ENCODE measurements at places on chromosomes 12 and 14. TPM values are rescaled to one million over a fixed set of nuclear protein-coding genes. Genes with fewer than 3 reads are reported as not detected.

DNA sequence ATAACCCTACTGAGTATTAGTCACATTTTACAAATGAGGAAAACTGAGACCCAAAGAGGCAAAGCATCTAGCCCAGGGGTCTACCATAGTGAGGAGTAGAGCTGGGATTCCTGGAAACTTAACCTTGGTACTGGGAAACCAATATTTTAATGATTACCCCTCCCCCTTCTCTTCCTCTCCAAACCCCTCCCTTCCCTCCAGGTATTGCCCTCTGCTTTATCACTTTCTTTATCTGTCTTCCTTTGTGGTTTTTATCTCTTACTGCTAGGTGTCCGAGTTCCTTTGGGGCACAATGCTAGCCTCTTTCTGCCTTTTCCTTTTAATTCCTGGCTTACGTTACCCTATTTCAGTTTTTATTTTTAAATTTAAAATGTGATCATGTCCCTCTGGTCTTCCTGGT is 2.8 kb downstream of the GABARAPL1 start:
- DNase-seq: no peak

DNA sequence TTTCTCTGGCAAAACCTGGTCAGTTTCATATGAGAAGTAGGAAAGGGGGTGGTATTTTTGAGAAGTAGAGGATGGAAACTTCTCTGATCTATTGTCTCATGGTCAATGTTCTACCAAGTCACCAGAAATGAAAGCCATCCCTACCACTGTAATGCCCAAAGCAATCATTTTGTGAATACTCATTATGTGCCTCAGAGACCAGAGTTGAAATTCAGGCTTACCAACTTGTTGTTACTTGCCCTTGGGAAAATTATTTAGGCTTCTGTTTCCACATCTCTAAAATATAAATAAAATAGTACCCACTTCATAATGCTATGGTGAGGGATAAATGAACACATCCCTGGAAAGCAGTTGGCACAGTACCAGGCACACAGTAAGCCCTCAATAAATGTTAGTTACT is 723.7 kb upstream of the TBX3 start:
- no peak for DNase-seq

- no peak for DNase-seq
Observed at GRCh38 chr14:64721391-64721791, 17.2 kb downstream of the PLEKHG3 start.

DNA sequence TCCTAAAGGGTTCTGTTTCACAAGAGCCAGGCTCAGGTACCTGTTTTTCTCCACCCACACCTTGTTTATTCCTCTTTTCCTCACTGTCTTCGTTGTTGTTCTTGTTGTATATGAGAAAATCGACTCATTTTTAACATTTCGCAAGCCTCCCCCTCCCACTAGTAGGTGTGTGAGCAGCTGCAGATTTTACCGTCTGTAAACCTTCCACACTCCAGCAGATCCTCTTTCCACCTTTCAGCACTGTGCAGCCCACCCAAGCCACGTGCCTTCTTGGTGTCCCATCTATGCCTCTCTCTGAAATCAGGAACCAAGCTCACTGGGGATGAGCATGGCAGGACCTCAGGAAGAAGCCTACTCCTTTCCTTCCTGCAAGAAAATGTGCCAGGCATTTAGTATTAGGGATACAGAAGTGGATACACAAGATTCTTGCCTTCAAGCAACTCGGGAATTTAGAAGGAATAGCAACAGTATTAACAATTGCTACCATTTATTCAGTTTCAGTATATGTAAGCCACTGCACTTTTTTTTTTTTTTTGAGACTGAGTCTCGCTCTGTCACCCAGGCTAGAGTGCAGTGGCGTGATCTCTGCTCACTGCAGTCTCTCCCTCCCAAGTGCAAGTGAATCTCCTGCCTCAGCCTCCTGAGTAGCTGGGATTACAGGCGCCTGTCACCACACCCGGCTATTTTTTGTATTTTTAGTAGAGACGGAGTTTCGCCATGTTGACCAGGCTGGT is 113.6 kb downstream of the CHST11 start:
- no peak for DNase-seq

DNA sequence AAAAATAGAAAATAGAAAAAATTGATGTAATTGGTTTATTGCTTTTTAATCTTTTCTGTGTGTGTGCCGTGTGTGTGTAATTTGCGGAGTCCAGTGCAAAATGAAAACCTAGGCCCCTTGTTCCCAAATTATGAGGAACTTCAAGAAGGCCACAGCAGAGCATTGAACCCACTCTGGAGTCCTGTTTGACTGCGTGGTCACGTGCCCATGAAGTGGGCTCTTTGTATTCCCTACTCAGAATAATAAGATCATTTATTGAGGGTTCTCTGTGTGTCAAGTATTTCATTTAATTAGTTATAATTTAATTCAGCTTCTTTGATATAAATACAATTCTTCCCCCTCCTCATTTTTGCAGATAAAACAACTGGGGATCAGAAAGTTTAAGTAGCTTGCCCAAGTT is 12.3 kb upstream of the NINJ2 start:
- DNase-seq: no peak

Gene LIN7A
- 0.15 TPM for total RNA-seq

DNA sequence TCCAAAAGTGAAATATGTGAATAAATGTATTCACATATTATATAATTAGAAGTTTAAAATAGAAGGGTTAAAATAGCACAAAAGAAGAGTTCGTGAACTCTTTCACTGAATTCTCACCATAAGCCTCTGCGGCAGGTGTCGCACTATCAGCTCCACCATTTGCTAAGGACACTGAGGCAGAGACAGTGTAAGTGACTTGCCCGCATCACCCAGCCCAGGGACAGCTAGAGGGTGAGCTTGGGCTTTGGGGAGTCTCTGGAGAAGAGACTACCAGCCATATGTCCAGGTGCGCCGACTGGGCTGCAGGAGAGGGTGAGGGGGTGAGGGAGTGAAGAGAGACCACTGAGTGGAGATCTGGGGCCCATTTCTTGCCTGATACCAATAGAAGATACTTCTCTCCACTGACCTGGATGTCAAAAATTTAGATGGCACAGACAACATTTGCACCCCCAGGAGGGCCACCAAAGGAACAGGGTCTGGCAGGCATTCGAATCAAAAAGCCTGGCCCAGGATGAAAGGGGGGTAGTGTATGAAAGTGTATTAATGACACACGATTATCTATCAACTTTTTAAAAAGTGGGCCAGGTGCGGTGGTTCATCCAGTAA is 28.5 kb downstream of the FAIM2 start:
- no peak for DNase-seq

- no peak for DNase-seq
Observed at GRCh38 chr12:52132754-52133161, 53.3 kb downstream of the SMIM41 start.

- DNase-seq: no peak
Observed at GRCh38 chr12:78683031-78683430, 181.5 kb upstream of the SYT1 start.

GRCh38 chr12:53380794-53381730 is 1.1 kb downstream of the SP1 start:
- DNase-seq: no peak

DNA sequence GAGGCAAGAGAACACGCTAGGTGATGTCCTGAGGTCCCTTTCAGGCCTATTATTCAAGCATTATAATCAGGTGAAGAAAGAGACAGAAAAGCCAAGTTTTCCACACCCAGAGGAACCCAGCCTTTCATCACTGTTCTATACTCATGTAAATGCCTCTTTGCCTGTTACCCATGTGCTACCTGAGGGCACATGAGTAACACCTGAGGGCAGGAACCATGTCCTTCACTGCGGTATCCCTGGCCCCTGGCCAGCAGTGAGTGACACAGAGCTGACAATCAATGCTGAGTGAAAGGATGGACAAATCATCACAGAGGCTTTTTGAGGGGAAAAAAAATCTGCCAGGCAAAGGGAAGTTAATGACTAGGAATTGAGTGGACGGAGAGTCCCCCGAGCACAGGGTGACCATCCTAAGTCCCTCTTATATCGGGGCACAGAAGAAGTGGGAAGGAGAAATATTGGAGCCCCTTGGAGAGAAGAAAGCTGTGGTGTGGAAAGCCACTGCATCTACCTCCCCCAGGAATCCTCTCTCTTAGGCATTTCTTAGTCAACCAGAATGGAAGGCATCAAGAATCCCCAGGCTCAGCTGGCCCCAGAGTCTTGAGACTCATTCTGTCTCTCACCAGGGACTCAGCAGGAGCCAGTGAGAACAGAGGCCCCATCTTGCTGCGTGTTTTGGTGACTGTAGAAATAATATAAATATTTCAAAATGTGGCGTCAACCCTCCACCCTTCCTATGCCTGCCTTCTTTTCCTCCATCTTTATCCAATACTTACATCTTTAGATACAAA is 212.9 kb downstream of the DPF3 start:
- no peak for DNase-seq

DNA sequence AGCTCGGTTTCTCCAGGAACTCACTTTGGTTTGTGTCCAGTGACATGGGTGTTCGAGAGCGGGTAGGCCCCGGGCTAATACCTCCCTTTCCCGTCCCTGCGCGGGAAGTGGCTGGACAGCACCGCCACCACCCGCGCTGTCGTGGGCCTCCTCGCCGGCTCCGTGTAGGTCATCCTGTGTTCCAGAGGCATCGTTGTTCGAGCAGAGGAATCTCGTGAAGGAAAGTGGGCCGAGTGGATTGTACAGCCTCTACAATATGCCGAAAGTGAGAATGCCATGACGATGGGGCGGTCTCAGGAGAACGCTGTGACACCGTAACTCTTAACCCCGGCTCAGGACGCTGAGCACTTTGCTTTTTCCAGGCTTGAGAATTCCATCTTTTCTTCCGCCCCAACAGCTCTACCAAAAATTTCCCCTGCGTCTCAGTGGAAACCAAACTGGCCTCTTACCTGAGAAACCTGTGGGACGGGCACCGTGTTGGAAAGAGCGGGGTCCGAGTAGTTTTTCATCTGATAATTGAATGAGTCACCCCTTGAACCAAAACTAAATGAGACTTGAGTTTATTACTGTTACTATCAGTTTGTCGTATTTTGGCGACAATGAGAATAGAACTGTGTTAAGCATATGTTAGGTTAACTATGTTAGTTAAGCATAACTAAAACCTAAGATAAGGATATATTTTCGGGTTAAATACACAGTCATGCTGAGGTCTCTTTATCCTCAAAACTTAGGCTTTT is 510 bp downstream of the EIF2S1 start:
- no peak for DNase-seq

Gene SLC6A13
- not detected for total RNA-seq

GRCh38 chr12:130818635-130819576 is 20.1 kb downstream of the STX2 start:
- peak; percentile 85 for DNase-seq

GRCh38 chr12:41604830-41605229 is 416.7 kb downstream of the PDZRN4 start:
- no peak for DNase-seq

DNA sequence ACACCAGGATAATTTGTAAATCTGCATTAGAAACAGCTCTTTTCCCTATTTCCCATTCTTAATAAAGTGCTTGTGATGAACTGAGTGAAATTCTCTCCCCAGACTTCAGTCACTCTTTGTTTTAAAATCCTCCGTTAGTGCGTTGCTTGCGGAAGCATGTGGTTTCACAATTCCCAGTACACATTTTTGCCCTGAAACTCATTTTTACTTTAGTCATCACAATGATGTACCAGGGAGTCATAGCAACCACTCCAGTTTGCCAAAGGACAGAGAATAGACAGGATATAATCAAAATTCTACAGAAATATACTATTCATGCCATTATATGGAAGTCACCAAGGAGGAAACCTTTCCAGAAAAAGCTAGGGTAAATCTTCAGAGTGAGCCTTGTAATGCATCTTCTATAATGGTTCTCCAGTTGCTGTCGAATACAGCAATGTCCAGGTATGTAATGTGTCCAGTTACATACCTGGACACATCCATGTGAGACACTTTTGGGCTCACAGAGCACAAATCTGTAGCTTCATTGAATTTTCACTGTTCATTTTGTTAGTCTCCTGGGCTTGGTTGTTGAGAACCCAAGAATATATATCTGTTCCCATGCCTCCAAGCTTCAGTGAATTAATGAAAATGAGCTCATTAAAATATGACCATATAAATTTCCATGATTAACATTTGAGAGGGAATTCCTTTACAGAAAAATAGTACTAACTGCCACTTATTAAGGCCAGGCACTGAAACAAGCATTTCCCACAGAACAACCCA is 57.8 kb downstream of the GPR135 start:
- DNase-seq: no peak

Gene GPX2
- total RNA-seq: not detected

Gene MARCHF9
- total RNA-seq: 45.9 TPM

GRCh38 chr14:90518941-90519256 is 122.1 kb downstream of the CALM1 start:
- peak; percentile 87 for DNase-seq

- no peak for DNase-seq
Observed at GRCh38 chr14:55389330-55389729, 22.3 kb downstream of the ATG14 start.

- no peak for DNase-seq
Observed at GRCh38 chr12:100413001-100413400, 56.1 kb downstream of the SLC17A8 start.

DNA sequence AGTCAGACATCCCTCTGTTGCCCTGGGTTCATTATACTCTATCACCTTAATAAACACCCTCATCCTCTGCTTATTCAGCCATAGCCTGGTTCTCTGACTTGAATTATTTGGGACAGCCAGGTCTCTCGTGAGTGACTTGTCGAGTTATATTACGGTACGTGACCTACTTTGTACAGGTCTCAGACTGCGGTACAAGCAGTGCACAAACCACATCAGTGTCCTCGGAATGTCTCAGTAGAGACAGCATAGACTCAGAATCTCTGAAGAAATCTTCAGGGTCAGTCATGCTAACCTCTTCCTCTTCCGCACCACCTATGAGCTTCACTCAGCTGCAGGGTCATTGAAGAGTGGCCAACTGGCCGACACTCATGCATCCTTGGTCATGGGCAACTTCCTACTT is 860.8 kb downstream of the BCL11B start:
- no peak for DNase-seq

Gene COCH
- total RNA-seq: 33.7 TPM

DNA sequence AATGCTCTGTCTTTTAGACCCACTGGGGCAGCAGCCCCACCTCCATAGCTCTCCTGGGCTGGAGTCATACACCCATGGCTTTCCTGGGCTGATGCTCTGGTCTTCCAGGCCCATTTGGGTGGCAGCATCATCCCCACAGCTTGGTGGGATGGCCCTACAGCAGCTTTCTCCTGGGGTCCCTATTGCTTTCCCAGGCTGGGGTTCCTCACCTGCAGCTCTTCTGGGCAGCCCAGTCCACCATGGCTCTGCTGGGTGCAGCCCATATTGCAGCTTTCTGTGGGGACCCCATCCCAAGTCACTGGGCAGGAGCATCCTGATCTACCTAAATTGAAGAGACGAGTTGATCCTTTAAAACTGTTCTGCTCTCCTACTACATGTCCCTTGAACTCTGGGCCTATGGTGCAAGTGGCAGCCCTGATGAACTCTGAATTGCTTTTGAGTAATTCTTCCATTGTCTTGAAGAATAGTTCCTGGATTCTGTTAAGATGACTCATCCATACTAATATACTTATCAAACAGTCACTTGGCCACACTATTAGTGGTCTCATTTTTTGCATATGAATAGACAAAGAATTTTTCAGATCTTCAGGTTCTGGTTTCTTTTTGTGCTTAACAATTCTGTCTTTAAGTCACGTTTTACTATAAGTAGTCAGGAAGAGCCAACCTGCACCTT is 390.1 kb downstream of the DPF3 start:
- no peak for DNase-seq

Gene FIGNL2
- total RNA-seq: not detected
